Amygdala (tissue), 56 donors: ENCODE measurements at places on chromosomes 12 and 14.
A peak's percentile ranks its signal among the peaks of the same experiment; 100 is the strongest.

- DNase-seq: no peak
Measured at GRCh38 chr12:120734210-120734609, 8.6 kb downstream of the ACADS start.

GRCh38 chr14:62110941-62111340 lies 348.7 kb downstream of the SNAPC1 start:
- no peak for DNase-seq

GRCh38 chr12:131445795-131446194 lies 265.1 kb upstream of the SFSWAP start:
- DNase-seq: no peak

GRCh38 chr14:95679148-95679815 lies 6.9 kb upstream of the TCL1B start:
- no peak for DNase-seq

DNA sequence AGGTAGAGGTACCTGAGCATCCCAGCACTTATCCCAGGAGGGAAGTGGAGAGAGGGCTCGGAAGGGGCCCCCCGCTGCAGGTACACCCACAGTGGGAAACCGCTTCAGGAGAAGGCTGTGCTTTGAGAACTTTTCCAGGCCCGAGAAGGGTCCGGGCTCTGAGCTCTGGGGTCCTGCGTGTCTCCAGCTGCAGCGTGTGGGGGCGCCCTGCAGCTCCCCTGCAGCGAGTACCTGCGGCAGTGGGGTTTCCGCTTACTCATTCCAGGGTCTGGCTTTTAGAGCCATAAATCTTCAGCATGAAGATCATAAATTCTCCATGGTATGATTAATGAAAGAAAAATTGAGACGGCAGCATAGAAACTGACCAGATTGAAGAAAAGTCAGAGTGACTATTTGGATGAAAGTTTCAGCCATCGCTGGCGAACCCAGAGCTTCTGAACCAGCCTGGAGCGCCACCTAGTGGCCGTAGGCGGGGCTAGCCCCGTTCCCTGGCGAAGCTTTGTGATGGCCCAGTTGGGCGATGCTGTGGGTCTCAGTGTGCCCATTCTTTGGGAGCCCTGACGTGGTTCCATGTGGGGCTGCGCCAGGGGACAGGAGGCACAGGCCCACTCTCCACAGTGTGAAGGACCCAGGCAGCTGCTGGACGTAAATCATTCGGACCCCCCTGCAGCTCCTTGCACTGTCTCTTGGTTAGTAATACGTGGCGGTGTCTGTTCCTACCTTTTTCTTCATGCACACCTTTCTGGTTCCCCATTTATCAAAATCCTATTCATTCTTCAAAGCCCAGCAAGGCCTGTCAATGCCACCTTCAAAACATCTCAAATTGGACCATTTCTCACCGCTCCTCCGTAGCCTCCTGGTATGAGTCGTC lies 198.2 kb downstream of the TSPAN9 start:
- peak; percentile 34 for DNase-seq

DNA sequence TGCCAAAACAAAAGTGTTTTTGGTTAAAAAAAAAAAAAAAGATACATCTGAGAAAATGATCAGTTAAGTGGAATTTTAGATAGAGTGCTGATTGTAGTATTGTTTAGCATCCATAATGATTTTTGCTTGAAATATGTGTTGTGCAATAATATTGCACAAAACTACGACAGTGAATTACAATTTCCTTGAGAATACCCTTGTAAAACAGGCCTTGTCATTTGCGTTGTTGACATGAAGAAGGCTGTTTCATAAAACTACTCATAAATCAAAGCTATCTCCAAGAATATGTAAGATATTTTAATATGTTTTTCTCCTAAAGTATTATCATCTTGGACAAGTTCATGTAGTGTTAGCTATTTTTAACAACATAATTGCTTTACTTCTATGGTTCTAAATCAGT lies 1077.0 kb downstream of the LRFN5 start:
- DNase-seq: no peak

DNA sequence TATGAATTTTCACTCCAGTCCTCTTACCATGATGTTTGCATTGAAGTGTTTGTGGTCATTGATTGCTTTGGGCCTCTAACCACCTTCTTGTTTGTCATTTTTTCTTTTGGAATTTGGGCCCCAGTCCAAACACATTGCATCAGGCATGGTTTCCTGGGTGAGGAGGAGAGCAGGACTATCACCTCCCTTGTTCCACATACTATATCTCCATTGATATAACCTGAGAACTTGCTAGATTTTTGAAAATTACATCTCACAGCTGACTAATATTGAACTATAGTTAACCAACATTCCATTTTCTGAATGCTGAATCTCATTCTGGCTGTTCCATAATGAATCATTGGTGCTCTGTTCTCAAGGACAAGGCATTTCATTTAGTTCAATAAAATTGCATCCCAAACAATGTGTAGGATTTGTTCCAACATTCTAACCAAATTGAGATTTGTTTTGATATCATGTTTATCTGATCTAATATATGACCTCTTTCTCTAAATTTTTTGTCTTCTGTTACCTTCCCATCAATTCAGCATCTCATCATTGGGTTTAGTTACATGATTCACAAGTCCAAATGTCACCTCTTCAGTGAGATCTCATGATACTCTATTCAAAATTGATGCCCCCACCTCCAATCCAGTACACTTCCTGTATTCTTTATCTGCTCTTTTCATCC lies 329.0 kb downstream of the ZFP36L1 start:
- no peak for DNase-seq

- DNase-seq: no peak
Measured at GRCh38 chr12:24955389-24955788, 6.5 kb upstream of the BCAT1 start.

DNA sequence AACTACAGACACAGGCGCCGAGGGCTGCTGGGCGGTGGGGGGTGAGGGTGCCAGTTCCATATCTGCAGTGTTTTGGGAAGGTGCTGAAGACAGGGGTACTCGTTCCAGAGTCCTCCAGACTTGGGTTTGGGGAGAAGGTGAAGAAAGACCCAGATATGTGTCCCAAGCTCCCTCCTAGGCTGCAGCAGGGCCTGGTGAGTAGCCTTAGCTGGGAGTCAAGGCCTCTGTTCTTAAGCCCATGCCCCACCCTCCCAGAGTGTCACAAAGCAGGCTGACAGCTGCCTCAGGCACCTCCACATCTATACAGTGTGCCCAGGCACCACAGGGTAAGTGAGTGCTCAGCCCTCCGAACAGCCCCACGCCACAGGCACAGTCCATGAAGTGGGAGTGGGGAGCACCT lies 4.3 kb downstream of the NCKAP5L start:
- no peak for DNase-seq

DNA sequence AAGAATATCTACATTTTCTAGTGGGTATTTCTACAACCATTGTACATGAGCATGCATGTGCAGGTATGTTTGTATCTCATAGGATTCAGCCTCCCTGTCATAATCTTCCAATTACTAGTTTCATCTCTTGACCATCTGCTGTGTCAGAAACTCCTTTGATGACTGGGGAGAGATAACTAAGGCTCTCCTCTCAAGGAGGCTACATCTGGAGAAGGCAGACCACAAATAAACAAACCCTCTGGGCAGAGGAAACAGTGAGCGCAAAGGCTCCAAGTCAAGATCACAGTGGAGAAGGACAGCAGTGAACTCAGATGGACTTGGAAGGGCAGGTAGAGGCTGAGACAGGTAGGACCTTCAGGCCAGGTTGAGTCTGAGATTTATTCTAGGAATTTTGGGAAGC lies 166.4 kb downstream of the PELI2 start:
- DNase-seq: no peak

DNA sequence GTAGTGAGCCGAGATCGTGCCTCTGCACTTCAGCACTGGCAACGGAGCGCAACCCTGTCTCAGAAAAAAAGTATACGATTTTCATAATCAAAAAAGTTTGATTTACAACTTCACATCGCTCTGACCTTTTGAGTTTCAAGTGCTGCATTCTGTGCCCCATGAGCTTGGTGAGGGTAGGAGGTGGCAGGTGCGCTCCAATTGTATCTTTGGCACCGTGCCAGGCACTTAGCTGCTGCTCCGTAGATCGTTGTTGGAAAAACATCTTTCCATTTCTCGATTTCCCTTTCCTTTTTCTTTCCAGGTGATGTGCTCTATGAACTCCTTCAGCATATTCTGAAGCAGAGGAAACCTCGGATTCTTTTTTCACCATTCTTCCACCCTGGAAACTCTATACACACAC lies 203.7 kb downstream of the ETV6 start:
- DNase-seq: no peak

- no peak for DNase-seq
Measured at GRCh38 chr12:104434129-104434528, 22.6 kb upstream of the CHST11 start.

- DNase-seq: no peak
Measured at GRCh38 chr12:54352022-54352531, 12.2 kb downstream of the GPR84 start.

GRCh38 chr14:65301862-65302539 lies 110.5 kb upstream of the FUT8 start:
- no peak for DNase-seq

DNA sequence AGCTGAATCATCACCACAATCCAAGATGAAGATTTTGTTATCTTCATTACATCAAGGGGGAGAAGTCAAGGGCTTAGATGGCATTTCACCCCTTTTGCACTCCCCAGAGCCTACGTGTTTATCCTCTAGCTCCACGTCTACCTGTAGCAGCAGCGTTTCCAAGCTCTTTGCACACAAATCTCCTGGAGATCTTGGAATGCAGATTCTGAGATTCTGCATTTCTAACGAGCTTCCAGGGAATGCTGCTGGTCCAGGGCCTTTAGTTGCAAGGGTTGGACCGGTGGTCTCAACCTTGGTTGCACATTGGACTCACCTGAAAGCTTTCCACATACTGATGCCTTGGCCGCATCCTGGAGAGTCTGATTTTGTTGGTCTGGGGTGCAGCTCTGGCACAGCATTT lies 49.5 kb upstream of the STON2 start:
- no peak for DNase-seq

- no peak for DNase-seq
Measured at GRCh38 chr14:55301437-55302121, 30.4 kb downstream of the FBXO34 start.

GRCh38 chr12:9869307-9870161 lies at the start of gene CLEC2B:
TSS of gene CLEC2B (minus strand) at chr12:9869354.
- DNase-seq: no peak

DNA sequence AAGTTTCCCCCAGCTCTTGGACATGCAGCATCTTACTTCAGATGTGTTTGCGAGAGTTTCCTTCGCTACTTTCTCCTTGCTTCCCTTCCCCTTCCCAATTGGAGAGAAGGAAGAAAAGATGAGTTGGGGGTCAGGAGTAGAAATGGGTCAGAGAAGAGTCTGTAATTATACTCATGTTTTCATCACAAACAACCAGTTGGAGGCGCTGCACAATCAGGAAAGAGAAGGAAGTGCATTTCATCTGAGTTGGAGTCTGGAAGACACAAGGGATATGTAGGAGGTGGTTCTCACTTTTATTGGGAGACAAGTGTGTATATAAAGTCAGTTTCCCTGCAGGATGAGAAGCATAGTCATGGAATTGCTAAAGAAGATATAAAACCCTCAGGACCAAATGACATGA lies 31.3 kb upstream of the VSX2 start:
- DNase-seq: no peak

GRCh38 chr12:6934110-6934509 lies 6.4 kb downstream of the ATN1 start:
- no peak for DNase-seq

- DNase-seq: no peak
Measured at GRCh38 chr14:104473244-104473565, 106.4 kb upstream of the C14orf180 start.

DNA sequence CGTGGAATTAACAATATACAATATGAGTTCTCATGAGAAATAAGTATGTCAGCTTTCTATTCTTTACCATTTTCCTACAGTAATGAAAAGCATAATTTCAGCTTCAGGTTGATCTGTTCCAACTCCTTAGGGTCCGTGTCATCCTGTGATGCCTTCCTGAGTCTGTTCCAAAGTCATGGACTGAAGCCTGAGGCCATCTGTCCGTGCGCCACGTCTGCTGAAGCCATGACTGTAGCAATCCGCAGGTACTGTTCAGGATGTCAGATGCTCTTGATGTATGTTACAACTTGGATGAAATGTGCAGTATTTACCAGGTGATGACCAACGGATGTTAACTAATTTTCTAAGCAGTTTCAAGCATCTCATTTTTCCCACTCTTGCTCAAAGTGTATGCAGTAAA lies 67.0 kb upstream of the ATF1 start:
- DNase-seq: no peak

- DNase-seq: no peak
Measured at GRCh38 chr12:17278946-17279345, 673.0 kb upstream of the LMO3 start.

DNA sequence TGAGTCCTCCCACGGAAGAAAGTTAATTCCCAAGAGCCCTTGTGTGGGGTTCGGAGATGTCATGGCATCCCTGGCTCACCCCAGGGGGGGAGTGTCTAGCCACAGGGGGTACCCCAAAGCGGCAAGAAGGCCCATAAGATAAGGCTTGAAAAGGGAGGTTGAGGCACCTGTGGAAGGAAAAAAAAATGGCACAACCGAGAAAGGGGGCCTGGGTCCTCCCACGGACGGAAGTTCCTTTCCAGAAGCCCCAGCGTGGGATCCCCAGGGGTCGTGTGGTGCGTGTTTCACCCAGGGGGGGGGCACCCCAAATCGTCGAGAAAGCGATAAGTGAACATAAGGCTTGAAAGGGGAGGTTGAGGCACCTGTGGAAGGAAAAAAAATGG lies 266.7 kb downstream of the ALG10 start:
- no peak for DNase-seq

DNA sequence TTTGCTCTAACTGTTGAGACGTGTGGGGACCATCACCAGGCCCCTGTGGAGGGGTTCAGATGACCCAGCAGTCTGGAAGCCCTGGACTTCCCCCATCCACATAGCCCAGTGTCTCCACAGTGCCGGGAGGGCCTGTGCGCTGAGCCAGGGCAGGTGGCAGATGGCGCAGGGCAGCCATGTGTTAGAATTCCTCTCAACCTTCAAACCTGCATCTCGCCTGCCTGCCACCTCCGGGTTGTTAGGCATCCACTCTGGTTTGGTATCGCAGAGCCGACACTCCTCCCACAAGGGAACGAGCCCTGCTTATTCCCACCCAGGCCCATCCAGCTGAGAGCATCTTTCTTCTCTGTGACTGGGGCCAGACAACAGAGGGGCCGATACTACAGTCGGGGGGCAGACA lies 84.5 kb downstream of the ADGRD1 start:
- DNase-seq: no peak

DNA sequence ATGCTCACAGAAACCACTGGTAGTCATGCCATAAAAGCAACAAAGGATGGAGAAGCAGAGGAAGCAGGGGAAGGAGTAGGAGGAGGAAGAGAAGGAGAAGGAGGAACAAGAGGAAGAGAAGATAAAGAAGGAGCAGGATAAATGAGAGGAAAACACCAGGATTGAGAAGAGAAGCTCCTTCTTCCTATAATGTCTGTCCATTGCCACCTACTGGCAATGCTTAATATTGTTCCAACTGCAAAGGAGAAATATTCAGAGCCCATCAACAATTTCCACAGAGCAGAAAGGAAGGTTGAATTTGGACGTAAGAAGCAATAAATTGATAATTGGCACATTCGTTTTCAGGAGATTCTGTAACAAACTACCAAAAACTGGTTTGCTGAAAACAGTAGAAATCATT lies 898.4 kb downstream of the SLC16A7 start:
- no peak for DNase-seq
